ENCODE measurements at places on chromosomes 16 and 17. TPM values are rescaled to one million over a fixed set of nuclear protein-coding genes. Genes with fewer than 3 reads are reported as not detected.

The RGS9 gene
- total RNA-seq, result 6.1 TPM

The SECTM1 gene
- total RNA-seq, result 12.6 TPM

The HIRIP3 gene
- total RNA-seq, result 11.2 TPM

The BAIAP3 gene
- 3.9 TPM for total RNA-seq

The KRTAP1-1 gene
- not detected for total RNA-seq
